ENCODE measurements at places on chromosomes 5 and 9.

GRCh38 chr9:9949978-9950377, 662.8 kb downstream of the PTPRD start:
- no peak for DNase-seq

DNA sequence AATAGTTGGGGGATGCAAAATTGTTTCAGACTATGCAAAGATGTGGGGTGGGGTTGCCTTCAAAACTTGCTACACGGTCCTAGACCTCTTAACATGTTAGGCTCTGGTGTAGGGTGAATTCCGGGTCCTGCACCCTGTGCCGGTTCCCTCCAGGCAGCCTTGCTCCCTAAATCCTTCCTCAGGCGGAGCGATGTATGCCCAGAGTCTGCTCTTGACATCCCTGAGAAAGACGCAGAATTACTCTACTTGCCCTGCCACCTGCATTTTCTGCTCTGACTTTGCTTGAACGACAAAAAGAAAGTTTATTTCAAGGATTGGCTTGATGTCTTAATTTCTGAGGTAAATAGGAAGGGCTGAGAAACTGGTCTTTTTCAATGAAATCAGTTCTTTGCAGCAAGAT, 691 bp downstream of the THBS4 start:
- DNase-seq = no peak

DNA sequence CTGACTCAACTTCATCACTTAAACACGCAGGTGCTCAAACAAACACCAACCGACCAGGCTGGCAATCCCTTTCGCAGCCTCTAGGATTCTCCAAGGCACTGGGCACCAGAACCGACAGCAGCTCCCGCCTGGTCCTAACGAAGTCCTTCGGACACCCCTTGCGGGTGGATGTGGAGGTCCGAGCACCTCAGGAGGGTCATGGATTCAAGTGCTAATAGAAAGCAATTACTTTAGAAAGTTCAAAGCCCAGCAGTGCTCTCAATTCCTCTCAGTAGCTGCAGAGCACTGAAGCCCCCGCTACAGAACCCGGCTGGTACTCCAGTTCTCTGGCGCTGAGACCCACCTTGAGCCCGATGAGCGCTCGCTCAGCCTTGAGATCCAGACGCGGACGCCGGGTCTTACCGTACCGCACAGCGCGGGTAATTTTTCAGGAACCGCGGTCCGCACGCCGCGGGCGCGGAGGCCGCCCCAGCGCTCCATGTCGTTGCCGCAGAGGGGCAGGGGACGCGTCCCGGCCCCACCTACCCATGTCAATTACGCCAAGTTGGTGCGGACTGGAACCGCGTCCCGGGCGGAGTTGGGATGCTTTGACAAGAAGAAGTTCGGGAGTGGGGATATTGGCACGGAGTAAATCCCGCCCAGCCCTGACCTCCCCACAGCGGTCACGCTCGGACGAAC, 638 bp downstream of the MARCHF3 start:
- peak; percentile 60 for DNase-seq

DNA sequence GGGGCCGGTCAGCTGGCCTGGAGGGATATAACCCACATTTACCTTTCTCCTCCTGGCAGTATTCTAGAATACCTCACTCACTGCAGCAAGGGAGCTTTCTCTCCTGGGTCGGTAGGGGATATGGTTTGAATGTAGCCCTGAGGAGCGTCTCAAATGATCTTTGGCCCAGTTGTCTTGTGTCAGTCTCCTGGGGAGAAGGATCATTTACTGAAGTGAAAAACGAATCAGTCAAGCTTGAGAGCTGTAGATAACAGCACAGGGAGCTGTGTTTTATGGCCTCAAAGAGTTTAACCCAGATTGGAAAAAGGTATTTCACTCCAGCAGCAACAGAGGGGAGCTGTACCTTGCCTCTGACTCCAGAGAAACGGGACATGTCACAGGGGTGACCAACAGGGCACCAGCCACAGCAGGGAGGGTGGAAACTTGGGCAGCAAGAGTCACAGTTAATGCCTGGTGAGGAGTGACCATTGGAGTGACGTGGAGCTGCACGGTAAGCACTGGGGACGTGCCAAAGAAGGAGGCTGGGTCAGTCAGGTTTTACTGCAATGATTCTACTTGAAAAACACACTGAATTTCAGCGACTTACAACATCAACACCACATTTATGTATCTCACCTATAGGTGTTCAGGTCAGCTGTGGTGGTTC, 29.8 kb upstream of the ZFR start:
- DNase-seq = no peak

DNA sequence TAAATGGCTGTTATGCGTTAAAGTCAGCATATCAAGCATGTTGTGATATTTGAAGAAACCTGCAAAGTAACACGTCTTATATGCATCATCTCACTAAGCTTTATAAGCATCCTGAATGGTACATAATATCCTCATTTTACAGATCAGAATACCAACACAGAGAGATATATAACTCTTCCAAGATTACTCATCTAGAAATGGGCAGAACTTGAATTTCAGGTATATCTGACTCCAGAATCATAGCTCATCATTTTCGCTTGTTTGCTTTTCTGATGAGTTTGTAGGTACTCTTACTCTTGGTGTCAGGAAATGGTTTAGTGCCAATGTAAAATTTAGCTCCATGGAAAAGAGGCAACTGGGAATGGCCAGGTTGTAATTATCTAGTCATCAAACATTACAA, 232.3 kb upstream of the ANKH start:
- no peak for DNase-seq

DNA sequence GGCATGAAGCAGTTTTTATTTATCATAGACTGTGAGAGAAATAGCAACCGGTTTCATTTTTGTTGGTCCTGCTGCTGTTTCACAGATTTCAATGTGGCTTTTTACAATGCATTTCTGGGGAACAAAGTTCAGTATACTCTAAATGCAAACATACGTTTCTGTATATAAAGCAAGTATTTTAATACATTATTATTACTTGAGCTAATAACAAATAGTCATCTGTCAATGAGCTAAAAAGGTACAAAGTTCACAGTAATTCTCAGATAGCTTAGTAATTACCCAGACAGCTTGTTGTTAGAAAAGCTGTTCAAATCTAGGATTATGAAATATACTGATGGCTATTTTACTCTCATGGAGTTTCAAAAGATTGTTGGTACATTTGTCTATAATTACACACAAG, 50.8 kb downstream of the PBX3 start:
- DNase-seq = no peak
